ENCODE measurements at places on chromosomes 2 and 18. TPM values are rescaled to one million over a fixed set of nuclear protein-coding genes. Genes with fewer than 3 reads are reported as not detected.

DNA sequence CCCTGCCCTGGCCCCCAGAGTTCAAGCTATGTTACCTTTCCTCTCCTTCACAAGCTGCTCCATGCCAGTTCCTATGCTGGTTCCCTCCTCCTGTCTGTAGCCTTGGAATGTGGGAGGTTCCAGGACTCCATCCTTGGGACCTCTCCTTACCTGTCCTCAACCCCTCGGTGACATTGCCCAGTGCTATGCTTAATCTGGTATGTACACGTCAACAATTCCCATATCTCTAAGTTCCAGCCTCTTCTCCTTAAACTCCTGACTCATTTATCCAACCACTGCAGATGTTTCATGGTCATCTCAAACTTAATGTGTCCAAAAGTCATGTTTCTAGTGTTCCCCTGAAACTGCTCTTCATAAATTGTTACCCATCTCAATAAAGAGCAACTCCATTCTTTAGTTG lies 160.8 kb downstream of the TNS1 start:
- H3K27me3 ChIP-seq: no peaks in the 10 kb centered on the region
- no peaks in the 10 kb centered on the region for H3K36me3 ChIP-seq
- H3K4me3 ChIP-seq: no peak overlapping the region
- H3K27ac ChIP-seq: no peak overlapping the region

GRCh38 chr18:58212274-58212673 lies 168.2 kb downstream of the NEDD4L start:
- H3K4me1 ChIP-seq: peaks cover 29% of the 10 kb centered on the region
- H3K36me3 ChIP-seq: no peaks in the 10 kb centered on the region
- DNase-seq: no peak
- H3K4me3 ChIP-seq: no peak overlapping the region
- H3K27me3 ChIP-seq: no peaks in the 10 kb centered on the region
- no peak overlapping the region for H3K27ac ChIP-seq

GRCh38 chr2:111225856-111226255 lies 105.1 kb downstream of the BCL2L11 start:
- no peak overlapping the region for H3K4me3 ChIP-seq
- peaks cover 23% of the 10 kb centered on the region for H3K36me3 ChIP-seq
- no peaks in the 10 kb centered on the region for H3K4me1 ChIP-seq

GRCh38 chr2:232196802-232197201 lies 181.7 kb upstream of the ALPP start:
- H3K4me1 ChIP-seq: peaks cover 9% of the 10 kb centered on the region
- DNase-seq: no peak
- H3K27ac ChIP-seq: no peak overlapping the region
- H3K27me3 ChIP-seq: no peaks in the 10 kb centered on the region
- peaks cover 29% of the 10 kb centered on the region for H3K36me3 ChIP-seq

GRCh38 chr18:31658670-31659575 lies 25.5 kb downstream of the B4GALT6 start:
- DNase-seq: no peak
- no peak overlapping the region for H3K4me3 ChIP-seq
- no peak overlapping the region for H3K27ac ChIP-seq
- no peaks in the 10 kb centered on the region for H3K27me3 ChIP-seq

The FAHD2B gene
- total RNA-seq: 41.1 TPM

The CD8B2 gene
- total RNA-seq: not detected

GRCh38 chr2:15844211-15844801 lies 96.0 kb upstream of the MYCN start:
- peaks cover 31% of the 10 kb centered on the region for H3K4me1 ChIP-seq
- no peaks in the 10 kb centered on the region for H3K36me3 ChIP-seq
- no peaks in the 10 kb centered on the region for H3K27me3 ChIP-seq
- H3K27ac ChIP-seq: no peak overlapping the region
- no peak for DNase-seq
- no peak overlapping the region for H3K4me3 ChIP-seq

The APOB gene
- 0.09 TPM for total RNA-seq

DNA sequence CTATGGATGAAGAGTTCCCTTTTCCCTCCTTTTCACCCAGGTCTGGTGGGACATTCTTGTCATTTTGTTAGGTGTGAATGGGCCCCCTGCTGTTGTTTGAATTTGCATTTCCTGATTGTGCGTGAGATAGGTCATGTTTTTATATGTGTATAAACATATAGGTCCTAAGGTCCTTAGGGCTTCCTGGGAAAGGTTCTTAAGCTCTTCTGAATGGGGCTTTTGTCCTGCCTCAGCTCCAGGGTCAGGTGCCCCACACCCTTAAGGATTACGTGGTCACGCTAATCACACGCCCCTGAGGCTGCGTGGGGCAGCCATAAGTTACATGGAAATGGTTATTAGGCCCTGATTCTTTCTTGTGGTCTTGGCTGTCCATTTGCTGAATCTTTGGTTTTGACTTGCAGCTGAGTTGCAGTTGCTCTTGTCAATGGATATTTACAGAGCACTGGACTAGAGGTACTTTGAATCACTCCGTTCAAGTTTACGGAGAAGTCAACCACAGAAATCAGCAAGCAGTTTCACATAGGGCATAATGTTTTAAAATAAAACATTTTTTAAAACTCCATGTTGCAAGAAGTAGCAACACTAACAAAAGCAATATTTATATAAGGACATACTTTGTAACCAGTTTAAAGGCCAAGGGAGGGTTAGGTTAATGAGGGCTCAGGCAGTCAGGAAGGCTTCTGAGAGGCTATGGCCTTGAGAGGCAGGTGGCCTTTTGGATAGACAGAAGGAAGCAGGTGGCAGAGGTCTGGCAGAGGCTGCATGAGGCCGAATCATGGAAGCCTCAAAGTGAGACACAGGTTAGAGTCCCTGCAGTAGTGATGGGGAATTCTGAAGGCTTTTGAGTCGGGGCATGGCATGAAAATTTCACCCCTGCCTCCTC lies 24.2 kb downstream of the LIPG start:
- H3K36me3 ChIP-seq: peaks cover 25% of the 10 kb centered on the region
- DNase-seq: no peak

DNA sequence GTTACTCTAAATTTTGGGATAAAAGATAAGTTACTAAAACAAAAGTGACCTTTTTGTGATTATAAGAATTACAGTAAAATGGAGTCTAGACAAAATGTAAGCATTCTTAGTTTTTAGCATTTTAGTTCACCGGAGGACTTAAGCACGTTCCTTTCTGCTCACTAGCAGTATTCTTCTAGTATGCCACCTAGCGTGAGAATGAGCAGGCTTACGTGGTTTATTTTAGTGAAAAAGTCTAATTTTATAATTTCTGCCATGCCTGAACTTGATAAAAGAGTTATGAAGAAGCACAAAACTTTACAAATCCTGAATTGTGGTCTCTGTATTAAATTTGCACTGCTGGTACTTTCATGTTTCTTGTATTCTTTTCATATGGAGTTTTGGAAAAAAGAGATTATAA lies 12.6 kb upstream of the OTX1 start:
- no peak overlapping the region for H3K27ac ChIP-seq
- H3K4me3 ChIP-seq: no peak overlapping the region
- peaks cover 19% of the 10 kb centered on the region for H3K27me3 ChIP-seq
- no peak for DNase-seq

- no peak overlapping the region for H3K27ac ChIP-seq
- DNase-seq: peak; percentile 10
- peaks cover 96% of the 10 kb centered on the region for H3K27me3 ChIP-seq
- H3K4me3 ChIP-seq: peak overlapping the region; percentile 78
These were observed 1.5 kb downstream of the EPAS1 start for GRCh38 chr2:46298522-46299353.

DNA sequence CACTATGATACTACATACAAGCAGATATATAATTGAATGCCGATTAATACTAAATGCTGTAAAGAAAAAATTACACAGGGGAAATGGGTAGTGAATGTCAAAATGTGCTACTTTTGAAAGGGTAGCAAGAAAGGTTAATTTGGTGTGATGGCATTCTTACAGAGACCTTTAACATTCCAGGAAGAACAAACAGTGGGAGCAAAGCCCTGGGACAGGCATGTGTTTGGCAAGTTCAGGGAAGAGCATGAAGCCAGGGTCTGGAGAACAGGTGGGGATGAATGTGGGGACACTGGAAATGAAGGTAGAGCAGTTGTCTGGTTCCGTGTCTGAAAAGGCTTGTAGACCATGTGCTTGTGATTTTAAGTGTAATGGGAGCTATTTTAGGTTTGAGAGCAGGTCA lies 82.2 kb upstream of the CYTIP start:
- DNase-seq: no peak
- H3K27ac ChIP-seq: no peak overlapping the region
- peaks cover 10% of the 10 kb centered on the region for H3K4me1 ChIP-seq
- no peaks in the 10 kb centered on the region for H3K36me3 ChIP-seq
- H3K27me3 ChIP-seq: no peaks in the 10 kb centered on the region

GRCh38 chr2:170505631-170506275 lies 209.4 kb upstream of the SP5 start:
- H3K27ac ChIP-seq: peak overlapping the region; percentile 66
- peaks cover 3% of the 10 kb centered on the region for H3K27me3 ChIP-seq
- DNase-seq: no peak
- peak overlapping the region; percentile 56 for H3K4me3 ChIP-seq
- peaks cover 61% of the 10 kb centered on the region for H3K4me1 ChIP-seq
- no peaks in the 10 kb centered on the region for H3K36me3 ChIP-seq

The DOK1 gene
- 22.4 TPM for total RNA-seq

The MAL gene
- total RNA-seq: 0.65 TPM

GRCh38 chr2:193738892-193739291 lies 1544.2 kb upstream of the TMEFF2 start:
- DNase-seq: no peak
- no peaks in the 10 kb centered on the region for H3K27me3 ChIP-seq
- H3K27ac ChIP-seq: no peak overlapping the region
- peaks cover 6% of the 10 kb centered on the region for H3K36me3 ChIP-seq
- no peak overlapping the region for H3K4me3 ChIP-seq
- H3K4me1 ChIP-seq: no peaks in the 10 kb centered on the region

The FLACC1 gene
- 1.0 TPM for total RNA-seq

The NOL4 gene
- 0.63 TPM for total RNA-seq

DNA sequence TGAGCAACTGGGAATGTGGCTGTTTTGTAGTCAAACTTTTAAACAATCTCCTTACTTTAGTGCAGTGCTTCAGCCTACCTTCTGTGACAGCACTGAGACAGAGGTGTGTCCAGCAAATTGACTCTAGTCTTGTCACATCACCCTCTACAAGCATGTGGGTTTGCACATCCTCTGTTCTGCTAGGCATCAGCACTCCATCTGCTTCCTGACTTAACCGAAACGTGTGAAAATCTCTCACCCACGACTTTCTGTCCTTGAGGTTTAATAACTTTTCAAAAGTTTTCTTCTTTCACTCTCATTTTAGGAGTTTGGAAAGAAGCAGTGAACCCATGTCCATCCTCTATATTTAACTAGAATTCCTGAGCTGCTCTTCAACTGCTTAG lies 42.6 kb downstream of the TTR start:
- H3K27ac ChIP-seq: no peak overlapping the region
- no peaks in the 10 kb centered on the region for H3K27me3 ChIP-seq
- no peak overlapping the region for H3K4me3 ChIP-seq
- H3K4me1 ChIP-seq: no peaks in the 10 kb centered on the region
- H3K36me3 ChIP-seq: peaks cover 48% of the 10 kb centered on the region

The AP1S3 gene
- 5.0 TPM for total RNA-seq

The GAL3ST2 gene
- total RNA-seq: not detected

DNA sequence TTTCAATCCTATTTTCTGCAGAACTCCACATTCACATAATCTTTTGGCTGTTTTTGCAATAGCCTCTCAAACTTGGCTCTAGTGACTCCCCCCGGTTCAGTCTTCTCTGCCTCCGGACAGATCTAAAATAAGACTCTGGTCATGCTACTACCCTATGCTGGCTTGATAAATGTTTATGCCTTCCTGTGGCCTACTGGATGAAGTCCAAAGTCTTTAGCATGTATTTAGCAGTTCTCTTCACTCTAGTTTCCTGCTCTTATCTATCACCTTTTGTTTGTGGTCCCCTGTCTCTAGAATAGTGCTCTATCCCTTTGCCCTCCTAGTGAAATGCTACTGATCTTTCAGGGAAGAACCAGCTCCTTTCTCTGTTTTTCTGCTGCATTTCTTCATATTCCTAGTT lies 14.4 kb downstream of the ADCYAP1 start:
- no peaks in the 10 kb centered on the region for H3K36me3 ChIP-seq
- no peaks in the 10 kb centered on the region for H3K4me1 ChIP-seq
- DNase-seq: no peak
- H3K27ac ChIP-seq: no peak overlapping the region
- peaks cover 63% of the 10 kb centered on the region for H3K27me3 ChIP-seq
- no peak overlapping the region for H3K4me3 ChIP-seq

DNA sequence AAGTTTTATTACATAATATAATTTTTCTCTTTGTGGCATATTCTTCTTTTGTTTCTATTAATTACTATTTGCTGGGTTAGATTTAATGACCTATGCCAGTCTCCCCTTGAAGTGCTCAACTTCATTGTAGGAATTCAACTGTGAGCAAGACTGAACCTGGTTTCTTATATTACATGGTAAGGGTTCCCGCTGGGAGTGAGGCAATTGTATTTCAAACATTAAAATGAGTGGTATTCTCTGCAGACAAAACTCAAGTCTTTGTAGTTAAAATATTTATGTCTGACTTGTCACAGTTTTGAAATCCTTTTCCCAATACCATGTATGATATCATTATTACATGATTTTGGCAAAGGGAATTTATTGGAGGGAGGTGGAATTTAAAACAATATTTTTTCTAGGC lies 278.7 kb downstream of the GULP1 start:
- H3K4me3 ChIP-seq: no peak overlapping the region
- H3K27me3 ChIP-seq: no peaks in the 10 kb centered on the region
- H3K4me1 ChIP-seq: no peaks in the 10 kb centered on the region

DNA sequence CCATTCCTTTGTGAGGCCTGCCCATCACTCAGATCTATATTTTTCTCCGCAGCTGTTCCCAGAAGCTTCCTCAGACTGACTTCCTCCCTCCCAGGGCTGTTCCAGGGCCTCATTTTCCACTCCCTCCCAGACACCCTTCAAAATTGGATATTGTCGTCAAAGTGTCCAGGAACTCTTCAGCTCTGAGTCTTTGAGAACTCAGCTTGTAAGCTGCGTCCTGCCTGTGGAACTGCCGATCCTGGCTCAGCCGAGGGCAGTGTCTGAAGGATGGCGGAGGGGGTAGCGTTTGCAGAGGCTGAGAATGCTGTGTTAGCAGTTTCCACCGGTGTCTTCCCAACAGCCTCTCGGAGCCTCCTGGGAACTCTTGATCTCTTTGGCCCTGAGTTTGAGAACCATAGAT lies 27.1 kb downstream of the NCK2 start:
- H3K36me3 ChIP-seq: no peaks in the 10 kb centered on the region
- H3K27me3 ChIP-seq: no peaks in the 10 kb centered on the region
- H3K4me1 ChIP-seq: peaks cover 50% of the 10 kb centered on the region
- no peak for DNase-seq
- H3K27ac ChIP-seq: peak overlapping the region; percentile 52
- H3K4me3 ChIP-seq: no peak overlapping the region

The RAB3GAP1 gene
- 30.7 TPM for total RNA-seq
